ENCODE measurements at places on chromosomes 2 and 18. TPM values are rescaled to one million over a fixed set of nuclear protein-coding genes. Genes with fewer than 3 reads are reported as not detected.

The POTEC gene
- not detected for total RNA-seq

GRCh38 chr2:30756051-30756719, 51.1 kb downstream of the CAPN13 start:
- peak; percentile 56 for DNase-seq

- no peak for DNase-seq
Measured at GRCh38 chr2:205115511-205115910, 566.8 kb upstream of the NRP2 start.

DNA sequence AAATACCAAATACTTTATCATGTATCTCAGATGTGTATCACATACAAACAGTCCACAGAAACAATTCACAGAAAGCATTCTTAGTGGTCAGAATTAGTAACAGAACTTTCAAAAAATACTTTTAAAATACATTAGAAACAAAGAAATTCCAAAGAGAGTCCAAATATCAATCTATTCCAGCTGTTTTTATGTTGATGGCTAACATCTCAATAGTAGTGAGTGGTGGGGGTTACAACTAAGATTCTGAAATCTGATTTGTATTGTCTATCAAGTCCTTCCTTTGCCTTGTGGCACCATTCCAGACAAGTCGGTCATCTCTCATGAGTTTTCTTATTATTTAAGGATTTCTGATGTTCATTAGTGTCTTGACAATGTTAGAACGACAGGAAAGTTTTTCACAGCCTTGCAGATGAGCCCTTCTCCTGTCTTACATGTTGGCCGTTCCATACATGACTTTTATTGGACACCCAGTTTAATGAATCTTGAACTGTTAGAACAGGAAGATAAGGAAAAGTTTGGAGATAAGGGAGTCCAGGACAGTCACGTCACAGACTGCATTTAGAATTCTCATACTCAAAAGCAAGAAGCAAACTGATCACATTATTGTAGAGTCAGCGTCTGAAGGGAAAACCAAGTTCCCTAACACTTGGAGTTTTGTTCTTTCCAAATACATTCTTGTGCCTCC, 410.3 kb downstream of the PID1 start:
- DNase-seq, result no peak

The PLEK gene
- total RNA-seq, result not detected

GRCh38 chr2:41847744-41848441, 199.9 kb upstream of the PKDCC start:
- DNase-seq, result no peak

- DNase-seq, result no peak
Measured at GRCh38 chr2:228658998-228659397, 477.5 kb upstream of the SPHKAP start.

The CRYBA2 gene
- not detected for total RNA-seq

DNA sequence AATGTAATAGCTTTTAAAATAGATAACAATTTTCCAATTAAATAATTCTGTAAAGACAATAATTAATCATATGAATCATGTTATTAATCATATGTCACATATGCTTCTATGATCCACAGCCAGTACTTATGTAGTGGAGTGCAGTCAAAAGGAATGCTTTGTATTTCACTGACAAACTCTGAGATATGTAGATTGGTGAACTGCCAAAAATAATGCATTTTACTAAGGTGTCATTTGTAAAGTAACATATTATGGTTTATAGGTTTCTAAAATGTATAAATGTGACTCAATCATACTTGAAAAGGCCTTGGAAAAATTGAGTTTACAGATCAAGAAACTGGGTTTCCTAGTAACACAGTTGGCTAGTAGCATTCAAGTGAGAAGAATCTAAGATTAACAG, 93.8 kb upstream of the KCNH7 start:
- DNase-seq, result no peak

GRCh38 chr2:70657246-70657645, 103.6 kb upstream of the TGFA start:
- no peak for DNase-seq

GRCh38 chr18:48851599-48851960, 99.2 kb downstream of the SMAD7 start:
- no peak for DNase-seq

DNA sequence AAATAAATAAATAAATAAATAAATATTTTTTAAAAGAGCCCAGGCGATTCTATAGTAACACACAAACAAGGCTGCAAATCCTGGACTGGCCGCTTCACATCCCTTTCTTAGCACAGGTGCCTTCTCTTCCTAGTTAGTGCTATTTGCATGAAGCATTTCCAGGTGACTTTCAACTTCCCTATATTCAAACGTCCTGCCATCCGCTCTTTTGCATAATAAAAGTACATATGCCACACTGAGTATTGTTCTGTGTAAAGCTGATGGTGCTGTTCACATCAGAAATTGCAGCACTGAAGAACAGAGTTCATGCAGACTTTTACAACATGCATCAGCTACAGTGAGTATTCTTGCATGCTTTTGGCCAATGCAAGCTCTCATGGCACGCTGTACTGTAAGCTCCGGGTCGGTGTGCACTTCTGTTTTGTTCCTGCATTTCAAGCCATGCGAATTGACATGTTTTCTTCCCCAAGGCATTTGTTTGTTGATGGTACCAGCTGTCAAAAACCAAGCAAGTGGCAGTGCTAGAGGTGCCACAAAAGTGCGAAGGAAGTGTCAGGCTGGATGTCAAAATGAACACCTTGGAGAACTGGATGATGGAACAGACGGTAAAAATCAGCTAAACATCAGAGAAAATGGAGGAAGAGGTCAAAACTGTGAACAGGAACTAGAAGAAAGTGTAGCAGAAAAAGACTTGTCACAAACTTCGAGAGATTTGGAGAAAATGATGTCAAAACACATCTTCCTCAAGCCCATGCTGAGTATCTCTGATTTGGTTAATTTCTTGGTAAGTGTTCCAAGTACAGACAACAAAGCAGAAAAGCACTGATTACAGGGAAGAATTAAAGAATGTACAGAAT, 25.5 kb upstream of the CEP68 start:
- no peak for DNase-seq

DNA sequence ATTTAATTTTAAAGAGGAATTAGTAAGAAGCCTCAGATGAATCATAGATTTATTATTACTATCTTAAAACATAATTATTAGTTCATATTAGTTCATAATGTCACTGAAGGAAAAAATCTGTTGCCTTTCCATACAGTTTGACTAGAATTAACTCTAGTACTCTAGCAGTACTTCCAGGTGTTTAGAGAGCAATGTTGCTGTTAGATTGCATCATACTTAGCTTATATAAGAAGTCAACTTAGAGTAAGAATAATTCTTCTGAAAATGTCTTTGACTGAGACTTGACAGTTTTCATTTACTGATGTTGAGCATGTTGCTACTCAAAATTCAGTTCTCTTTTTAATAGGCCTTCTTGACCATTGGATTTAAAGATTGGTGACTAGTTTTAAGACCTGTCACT, 4.7 kb downstream of the RAB3GAP1 start:
- DNase-seq, result no peak

- DNase-seq, result no peak
Measured at GRCh38 chr2:111161971-111162370, 41.3 kb downstream of the BCL2L11 start.

- DNase-seq, result no peak
Measured at GRCh38 chr18:75052475-75052874, 156.5 kb downstream of the PTGR3 start.

The FSHR gene
- total RNA-seq, result not detected

The EVX2 gene
- not detected for total RNA-seq

- no peak for DNase-seq
Measured at GRCh38 chr2:57402755-57403154, 643.9 kb upstream of the VRK2 start.

GRCh38 chr2:146982393-146982846, 862.4 kb upstream of the ACVR2A start:
- DNase-seq, result no peak

The FIGN gene
- total RNA-seq, result 2.3 TPM

DNA sequence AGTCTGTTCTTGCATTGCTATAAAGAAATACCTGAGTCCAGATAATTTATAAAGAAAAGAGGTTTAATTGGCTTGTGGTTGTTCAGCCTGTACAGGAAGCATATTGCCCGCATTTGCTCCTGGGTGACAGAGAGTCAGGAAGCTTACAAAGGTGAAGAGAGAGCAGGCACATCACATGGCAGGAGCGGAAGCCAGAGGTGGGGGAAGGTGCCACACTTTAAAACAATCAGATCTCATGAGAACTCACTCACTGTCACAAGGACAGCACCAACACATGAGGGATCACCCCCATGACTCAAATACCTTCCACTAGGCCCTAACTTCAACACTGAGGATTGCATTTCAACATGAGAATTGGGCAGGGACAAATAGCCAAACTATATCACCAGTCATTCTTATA, 124.8 kb upstream of the COL5A2 start:
- DNase-seq, result peak; percentile 5

DNA sequence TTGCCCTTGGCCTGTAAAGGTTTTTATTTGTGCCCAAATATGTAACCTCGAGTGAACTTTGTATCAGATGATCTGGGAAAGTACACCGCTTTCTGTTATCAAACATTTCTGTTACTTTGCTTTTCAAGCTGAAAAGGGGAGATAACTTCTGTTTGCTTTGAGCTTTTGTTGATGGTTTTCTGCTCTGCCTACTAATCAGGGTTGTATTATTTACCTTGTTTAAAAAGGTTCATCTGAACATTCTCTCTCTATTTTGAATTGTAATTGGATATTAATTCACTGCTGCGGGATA, 79.4 kb downstream of the XRCC5 start:
- DNase-seq, result no peak

The LCT gene
- total RNA-seq, result not detected

DNA sequence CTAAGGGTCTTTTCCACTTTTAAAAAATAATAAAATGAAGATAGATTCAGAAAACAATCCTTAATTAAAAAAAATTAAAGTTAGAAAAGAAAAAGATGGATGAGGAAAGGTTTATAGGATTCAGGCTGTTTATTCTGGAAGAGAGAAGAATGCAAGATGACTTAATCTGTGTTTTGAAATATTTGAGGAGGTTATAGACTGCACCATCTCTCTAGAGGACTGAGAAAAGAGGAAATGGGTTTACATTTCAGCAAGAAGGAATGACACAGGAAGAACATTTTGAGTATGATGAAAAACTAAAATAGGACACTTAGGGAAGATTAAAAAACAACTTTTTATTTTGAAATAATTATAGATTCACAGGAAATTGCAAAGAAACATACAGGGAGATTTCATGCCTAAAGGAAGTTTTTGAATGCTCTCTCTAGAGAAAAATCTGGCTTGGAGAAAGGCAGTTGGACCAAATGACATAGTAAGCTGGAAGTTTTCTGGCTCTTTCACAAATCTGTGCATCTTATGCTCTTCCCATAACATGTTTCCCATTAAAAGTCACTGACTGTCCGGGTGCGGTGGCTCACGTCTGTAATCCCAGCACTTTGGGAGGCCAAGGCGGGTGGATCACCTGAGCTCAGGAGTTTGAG, 75.0 kb downstream of the CERS6 start:
- DNase-seq, result no peak

DNA sequence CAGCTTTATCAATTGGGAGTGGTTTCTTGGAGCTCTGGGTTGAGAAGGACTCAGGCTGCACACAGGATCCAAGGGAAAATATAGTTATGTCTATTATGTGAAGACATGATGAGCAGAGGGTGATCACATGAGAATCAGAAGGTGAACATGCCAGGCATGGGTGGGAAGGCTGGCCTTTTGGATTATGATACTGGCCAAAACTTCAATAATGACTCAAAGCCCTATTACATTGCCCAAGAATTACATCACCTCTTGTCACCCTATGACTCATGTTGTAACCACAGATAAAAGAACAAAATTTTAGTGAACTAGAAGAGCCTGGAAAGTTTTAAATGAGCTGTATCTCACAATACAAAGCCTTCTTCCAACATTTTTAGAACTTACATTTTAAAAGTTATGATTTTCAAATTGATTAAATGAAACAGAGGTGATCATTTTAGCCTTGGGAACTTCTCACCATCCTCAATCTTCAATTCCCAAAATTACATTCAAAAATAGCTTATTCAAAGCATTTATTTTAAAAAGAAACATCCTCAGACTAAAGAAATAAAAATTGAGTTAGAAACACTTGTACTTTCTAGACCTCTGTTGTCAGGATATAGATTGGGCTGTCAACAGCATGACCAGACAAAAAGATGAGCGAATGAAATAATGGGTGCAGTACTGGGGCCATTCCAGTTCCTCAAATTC, 428.3 kb downstream of the MBD2 start:
- peak; percentile 37 for DNase-seq

All from SK-MEL-5 (cell line).